ENCODE measurements at places on chromosomes 2 and 18.

- DNase-seq, result no peak
These were observed 309.9 kb upstream of the PKDCC start for GRCh38 chr2:41737888-41738287.

DNA sequence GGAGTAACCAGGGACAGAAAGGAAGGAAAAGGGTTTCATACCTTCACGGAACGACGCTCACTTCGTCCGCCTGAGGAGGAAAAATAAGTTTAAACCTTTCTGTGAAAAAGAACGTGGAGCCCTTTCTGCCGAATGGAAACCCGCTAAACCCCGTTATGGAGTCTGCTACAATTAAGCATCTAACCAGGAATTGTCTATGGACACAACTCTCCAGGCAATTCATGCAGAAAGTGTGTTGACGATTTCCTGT is 528 bp upstream of the PPP4R3B start:
- no peak for DNase-seq

DNA sequence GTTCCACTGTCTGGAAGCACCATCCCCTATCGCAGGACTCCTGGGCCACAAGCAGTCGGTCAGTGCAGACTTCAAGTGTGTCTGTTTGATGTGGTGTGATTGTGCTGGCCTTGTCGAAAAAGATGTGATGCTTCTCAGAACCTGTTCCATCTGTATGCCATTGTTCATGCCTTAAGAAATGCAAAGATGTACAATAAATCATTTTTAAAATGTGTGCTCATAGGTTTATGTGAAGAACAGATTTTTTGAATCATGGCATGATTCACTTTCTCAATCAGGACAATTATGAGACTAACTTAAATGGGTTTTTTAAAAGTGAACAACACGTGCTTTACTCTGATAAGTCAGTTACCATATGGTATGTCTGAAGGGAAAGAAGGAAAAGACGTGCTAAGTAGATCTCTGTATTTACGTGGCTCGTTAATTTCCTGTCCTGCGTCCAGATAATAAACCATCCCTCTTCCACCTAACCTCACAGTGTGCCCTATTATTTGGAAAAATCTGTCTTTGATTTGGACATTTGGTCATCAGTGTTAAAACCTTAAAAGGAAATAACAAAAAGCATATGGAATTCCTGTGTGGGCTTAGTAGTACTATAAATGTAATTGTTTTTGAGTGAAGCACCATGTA is 54.9 kb downstream of the PRKRA start:
- no peak for DNase-seq

DNA sequence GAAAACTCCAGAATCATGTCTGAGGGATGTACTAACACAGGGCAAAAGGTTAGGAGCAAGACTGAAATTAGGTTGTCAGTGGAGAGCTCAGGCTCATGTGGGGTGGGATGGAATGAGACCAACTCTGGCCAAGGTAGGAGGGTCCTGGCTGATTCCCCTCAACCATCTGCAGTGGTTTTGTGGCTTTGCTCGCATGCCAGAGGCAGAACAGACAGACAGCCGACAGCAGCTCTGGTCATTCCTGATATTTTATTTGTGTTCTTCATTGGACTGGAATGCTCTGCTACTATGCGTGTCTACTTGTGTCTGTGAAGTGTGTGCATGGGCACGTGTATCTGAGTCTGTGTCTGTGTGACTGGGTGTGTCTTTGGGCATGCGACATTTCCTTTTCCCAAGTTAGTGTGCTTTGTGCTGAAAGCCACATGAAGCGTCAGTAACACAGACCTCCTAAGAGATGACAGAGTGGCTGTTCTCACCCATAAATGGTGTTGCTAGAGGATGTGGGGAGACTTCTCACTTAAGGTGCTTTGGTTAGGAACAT is 239.5 kb downstream of the CNTNAP5 start:
- DNase-seq, result no peak

DNA sequence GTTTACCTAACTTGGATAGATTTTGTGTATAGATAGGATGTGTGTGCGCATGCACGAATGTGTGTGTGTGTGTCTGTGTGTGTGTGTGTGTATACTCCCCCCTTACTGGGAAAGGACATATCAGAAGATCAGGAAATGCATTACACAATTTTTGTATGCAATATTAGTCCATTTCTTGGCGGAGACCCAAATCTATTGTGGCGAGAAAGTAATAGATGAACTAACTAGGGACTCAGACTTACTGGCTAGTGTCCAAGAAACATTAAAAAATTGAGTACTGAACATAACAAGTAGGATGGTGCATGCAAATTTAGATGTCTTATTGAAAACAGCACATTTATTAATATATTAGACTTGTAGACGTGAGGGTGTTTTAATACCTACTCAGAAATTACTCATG is 1036.5 kb upstream of the FANCL start:
- DNase-seq, result no peak

- peak; percentile 56 for DNase-seq
These were observed 9.6 kb downstream of the SERPINB8 start for GRCh38 chr18:63979409-63979920.

DNA sequence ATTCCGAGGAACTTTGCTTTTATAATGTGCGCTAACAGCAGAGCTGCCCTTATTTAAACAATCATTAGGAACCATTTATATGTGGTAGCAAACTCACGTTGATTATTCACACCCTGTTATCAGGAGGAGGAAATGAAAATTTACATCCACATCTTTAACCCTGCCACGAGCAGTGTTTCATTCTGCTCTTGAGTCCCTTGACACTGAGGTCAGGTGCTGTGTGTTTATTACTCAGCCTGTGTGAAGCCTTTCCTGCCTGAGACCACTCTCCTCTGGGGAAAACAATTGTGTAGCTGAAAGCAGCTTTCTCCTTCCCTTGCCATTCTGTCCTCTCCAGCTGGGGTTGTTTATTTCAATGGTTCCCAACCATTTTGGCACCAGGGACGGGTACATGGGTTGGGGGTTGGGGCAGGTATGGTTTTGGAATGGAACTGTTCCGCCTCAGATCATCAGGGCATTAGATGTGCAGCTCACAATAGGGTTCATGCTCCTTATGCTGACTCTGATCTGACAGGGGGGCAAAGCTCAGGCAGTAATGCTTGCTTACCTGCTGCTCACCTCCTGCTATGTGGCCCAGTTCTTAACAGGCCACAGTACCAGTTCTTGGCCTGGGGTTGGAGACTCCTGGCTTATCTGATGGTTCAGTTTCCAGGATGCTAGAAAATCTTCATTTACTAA is 651.1 kb downstream of the TDRD15 start:
- no peak for DNase-seq

DNA sequence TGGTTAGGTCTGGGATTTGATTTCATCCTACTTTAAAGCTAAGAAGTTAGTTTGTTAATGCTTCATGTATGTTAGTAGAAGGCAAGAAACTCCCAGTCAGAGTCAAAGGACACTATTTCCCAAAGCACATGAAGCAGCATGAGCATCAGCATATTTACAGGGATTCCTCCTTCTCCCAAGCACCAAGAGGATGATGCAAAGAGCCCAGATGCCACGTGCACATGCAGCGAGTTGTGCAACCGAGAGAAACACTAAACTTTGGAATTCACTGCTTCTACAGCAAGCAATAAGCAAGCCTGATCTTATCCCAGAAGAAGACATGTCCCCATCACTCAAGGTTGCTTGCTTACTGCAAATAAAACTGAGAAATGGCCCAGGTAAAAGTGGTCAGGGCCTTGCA is 32.5 kb downstream of the CPO start:
- DNase-seq, result no peak
